T-helper 2 cell treated with Interferon-gamma antibody and Interleukin-4, amounts not matched to agents 5 μg/mL and 100 μg/mL, for 36 hours (primary cell): ENCODE measurements at places on chromosomes 7 and 10.

- DNase-seq = no peak
Observed at GRCh38 chr7:112020800-112021199, 185.4 kb downstream of the DOCK4 start.

- peak; percentile 50 for DNase-seq
Observed at GRCh38 chr7:23469150-23469960, 936 bp downstream of the IGF2BP3 start.

- no peak for DNase-seq
Observed at GRCh38 chr7:100900978-100901377, 5.3 kb upstream of the ACHE start.

DNA sequence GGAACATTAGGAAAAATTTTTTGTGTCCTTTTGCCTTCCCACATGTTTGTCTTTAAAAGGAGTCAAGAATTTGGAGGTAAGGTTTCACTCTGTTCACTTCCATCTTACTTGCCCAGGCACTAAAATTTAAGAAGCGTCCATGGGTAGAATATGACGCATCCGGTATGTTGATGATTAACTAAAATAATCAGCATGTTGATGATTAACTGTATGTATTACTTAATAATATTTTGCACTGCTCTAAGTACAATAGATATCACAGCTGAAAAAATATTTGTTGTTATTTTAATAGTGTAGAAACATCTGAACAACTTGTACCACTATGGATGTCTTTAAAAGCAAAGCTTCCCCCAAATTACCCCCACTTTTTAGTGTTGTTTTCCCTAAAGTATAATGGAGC is 11.5 kb downstream of the ANKRD22 start:
- DNase-seq = no peak

- no peak for DNase-seq
Observed at GRCh38 chr10:13163859-13164258, 2.5 kb downstream of the MCM10 start.

GRCh38 chr10:48589266-48589665 is 15.6 kb downstream of the ARHGAP22 start:
- DNase-seq = no peak

DNA sequence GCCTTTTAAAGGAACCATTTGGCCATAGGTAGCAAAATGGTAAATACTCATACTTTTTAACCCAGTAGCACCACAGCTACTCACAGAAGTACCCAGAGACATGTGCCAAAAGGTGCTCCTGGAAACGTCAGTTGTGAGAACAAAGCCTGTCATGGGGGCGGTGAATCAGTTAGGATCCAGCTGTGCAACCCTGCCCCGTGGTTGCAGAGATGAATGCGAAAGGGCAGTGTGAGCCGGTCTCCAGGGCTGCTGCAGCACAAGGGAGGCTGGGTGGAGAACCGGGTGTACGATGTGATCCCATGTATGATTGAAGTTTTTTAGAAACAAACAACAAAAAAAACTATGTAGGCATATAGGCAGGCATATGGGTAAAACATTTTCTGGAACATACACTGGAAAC is 1.3 kb upstream of the LRRC18 start:
- DNase-seq = no peak

DNA sequence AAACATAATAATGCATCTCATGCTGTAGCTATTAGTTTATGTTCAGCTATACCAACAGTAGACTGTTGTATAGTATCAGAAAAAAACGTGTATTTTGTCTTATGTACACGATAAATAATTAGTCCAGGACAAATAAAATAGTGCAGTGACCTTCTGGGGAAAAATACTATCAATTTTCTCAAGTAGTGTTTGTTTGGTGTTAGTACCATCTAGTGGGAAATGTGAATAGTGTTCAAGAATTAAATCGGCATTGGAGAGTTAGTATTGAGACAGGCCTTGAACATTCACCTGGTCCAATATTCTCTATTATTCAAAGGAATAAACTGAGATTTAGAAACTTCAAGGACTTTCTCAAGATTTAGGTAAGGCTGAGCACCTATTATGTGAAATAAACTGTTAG is 21.7 kb upstream of the OR2A5 start:
- no peak for DNase-seq

GRCh38 chr7:140232957-140233917 is 56.5 kb upstream of the KDM7A start:
- DNase-seq = no peak

GRCh38 chr7:36777062-36777461 is 52.8 kb upstream of the AOAH start:
- peak; percentile 36 for DNase-seq
